AG10803 (cell line): ENCODE measurements at places on chromosomes 13 and 19.
A peak's percentile ranks its signal among the peaks of the same experiment; 100 is the strongest.

DNA sequence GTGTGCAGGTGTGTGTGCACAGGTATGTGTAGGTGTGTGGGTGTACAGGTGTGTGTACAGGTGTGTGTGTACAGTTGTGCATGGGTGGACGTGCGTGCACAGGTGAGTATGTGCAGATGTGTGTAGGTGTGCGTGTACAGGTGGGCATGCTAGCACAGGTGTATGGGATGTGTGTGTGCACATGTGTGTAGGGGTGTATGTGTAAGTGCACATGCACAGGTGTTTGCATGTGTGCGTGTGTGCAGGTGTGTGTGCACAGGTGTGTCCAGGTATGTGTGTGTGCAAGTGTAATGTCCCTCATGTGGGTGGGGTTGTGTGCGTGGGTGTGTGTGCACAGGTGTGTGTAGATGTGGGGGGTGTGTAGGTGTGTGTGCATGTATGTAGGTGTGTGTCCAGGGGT, 27.5 kb upstream of the TFDP1 start:
- DNase-seq = no peak

- DNase-seq = no peak
Measured at GRCh38 chr13:21121616-21122015, 54.7 kb downstream of the SKA3 start.

GRCh38 chr13:74978591-74978990, 503.4 kb downstream of the TBC1D4 start:
- no peak for DNase-seq

- no peak for DNase-seq
Measured at GRCh38 chr13:34738254-34738992, 203.6 kb upstream of the NBEA start.

DNA sequence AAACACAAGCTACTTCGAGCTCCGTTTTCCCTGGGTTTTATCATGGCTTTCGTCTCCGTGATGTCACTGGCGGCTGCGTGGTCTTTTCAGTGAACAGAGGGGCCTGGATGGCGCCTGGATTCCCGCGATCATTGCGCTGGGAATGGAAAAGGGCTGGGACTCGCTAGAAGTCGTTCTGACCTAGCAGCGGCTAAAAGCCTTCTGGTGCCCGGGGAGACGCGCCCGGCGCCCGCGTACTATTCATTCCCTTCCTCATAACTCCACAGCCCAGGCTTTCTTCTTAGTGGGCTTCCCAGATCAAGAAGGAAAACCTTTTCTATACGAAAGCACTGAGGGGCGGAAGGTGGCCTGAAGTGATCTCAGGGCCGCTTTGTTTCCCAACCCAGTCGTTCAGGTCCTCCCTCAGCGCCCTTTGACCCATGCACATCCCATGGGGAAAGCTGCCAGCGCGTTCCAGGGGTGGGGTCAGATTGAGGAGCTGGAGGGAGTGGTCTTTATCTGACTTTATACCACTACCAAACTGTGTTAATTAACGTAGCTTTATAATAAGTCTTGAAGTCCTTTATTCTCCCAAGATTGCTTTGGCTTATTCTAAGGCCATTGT, 96.6 kb downstream of the ELF1 start:
- DNase-seq = no peak

DNA sequence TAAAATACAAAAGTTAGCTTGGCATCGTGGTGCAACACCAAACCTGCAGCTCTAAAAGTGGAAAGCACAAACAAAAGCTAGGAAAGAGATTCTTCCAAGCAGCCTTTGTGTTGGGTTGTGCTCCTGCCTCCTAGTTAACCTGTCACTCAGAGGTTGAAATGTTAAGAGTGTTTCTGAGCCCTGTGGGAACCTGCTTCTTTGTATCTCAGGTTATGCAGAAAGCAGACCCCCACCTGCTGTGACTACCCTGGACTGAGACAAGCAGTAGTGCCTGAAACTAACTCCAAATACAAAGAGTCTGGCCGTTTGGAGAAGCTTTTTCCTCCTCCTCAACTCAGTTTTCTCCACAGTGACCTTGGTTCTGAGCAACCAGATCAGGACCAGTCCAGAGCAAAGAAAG, 158.4 kb upstream of the CSNK1A1L start:
- DNase-seq = no peak

GRCh38 chr13:43783820-43784219, 3.0 kb downstream of the ENOX1 start:
- peak; percentile 61 for DNase-seq

GRCh38 chr13:75513271-75513670, 24.4 kb downstream of the COMMD6 start:
- DNase-seq = no peak

- peak; percentile 67 for DNase-seq
Measured at GRCh38 chr13:36736119-36736726, 62.4 kb downstream of the SERTM1 start.

- no peak for DNase-seq
Measured at GRCh38 chr13:41017159-41017558, 2.0 kb downstream of the ELF1 start.

- no peak for DNase-seq
Measured at GRCh38 chr19:18852648-18853047, 20.9 kb downstream of the UPF1 start.

GRCh38 chr19:32976223-32976805, 4.3 kb downstream of the FAAP24 start:
- peak; percentile 55 for DNase-seq

DNA sequence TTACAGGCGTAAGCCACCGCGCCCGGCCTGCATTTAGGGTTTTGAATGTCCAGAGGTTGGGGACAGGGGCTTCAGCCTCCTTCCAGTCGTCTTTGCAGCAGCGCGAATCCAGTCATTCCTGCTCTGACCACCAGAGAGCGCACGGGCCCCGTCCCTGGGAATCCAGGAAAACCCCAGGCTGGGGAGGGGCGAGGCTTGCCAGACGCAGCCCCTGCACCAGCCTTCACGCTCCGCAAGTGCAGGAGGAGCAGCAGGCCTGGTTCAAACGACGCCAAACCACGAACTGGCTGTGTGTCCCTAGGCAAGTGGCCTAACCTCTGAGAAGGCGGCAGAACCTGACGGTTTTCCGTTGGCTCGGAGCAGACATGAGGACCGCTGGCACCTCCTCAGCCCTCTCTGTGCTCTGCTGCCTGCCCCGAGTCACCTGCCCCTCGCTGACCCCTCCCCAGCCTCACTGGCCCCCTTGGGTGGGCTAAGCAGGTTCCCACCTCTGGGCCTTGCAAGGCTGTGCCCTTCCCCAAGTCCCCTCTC, 2.0 kb upstream of the RNF126 start:
- peak; percentile 62 for DNase-seq

GRCh38 chr13:30742901-30743300, 7.6 kb downstream of the ALOX5AP start:
- DNase-seq = no peak

DNA sequence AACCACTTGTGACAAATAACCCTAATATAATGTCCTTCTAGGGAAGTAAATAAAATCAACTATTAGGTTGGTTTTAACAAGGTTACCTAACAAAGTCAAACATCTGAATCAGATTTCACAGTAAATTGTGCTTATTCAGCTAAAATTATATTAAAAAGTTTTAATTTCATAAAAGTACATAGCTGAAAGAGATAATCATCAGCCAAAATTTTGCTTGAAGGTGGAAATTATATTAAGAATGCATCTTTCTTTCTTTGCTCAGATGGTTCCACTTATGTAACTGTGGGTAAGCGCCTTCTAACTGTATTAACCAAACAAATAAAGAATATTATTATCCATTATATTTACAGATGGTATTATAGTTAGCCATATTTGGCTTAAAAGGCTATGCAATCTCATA, 2840.3 kb upstream of the PCDH20 start:
- no peak for DNase-seq

DNA sequence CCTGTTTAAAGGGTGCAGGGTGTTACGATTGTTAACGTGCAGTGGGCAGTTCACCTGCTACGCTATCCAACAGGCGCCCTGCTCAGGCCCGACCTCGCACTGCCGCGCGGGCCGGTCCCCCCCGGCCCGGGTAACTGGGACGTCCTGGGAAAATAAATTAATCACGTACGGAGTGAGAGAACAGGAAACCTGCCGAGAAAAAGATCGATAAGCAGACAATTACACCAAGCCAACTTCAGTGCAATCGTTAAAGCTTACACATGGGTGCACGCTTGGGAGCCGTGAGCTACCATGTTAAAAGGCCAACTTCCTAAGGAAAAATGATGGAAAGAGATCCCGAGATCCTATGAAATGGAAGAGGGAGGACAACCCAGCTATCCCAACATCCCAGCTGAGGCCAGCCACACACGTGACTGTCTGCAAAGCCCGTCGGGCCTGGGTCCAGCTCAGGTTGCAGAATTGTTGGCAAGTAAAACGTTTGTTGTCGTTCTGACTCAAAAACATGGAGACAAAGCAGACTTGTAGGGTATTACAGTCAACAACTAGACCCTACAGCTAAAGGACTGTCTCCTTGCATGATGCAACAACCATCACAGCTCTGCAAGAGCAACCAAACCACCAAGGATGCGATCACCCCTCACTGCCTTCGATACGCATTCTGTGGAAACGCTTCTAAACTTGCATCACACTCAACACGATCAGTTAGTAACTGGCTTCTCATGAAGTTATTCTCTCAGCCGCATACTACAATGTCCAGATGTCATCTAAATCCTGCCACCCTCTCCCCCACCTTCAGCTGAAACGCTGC, 741 bp upstream of the TUBGCP3 start:
- no peak for DNase-seq

DNA sequence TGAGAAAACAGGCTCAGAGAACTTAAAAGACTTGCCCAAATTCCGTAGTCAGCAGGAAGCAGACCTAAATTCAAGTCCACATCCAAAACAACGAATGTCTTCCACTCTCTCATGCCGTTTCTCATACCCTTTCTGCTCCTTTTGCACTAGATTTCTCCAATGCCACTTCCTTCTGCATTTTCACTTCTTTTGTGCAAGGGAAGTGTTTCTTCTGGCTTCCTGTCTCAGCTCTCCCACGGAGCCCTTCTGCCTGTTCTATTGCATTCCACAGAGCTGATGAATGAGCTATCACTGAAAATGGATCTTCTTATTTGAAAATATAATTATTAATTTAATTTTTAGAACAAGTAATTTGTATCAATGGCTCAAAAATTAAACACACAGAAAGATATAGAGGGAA, 56.1 kb upstream of the STK24 start:
- no peak for DNase-seq

GRCh38 chr19:35858311-35858710, 1.6 kb downstream of the KIRREL2 start:
- DNase-seq = no peak

GRCh38 chr19:53780506-53780905, 43.6 kb downstream of the NLRP12 start:
- DNase-seq = no peak

- DNase-seq = no peak
Measured at GRCh38 chr13:72221276-72221962, 354.4 kb upstream of the DACH1 start.

DNA sequence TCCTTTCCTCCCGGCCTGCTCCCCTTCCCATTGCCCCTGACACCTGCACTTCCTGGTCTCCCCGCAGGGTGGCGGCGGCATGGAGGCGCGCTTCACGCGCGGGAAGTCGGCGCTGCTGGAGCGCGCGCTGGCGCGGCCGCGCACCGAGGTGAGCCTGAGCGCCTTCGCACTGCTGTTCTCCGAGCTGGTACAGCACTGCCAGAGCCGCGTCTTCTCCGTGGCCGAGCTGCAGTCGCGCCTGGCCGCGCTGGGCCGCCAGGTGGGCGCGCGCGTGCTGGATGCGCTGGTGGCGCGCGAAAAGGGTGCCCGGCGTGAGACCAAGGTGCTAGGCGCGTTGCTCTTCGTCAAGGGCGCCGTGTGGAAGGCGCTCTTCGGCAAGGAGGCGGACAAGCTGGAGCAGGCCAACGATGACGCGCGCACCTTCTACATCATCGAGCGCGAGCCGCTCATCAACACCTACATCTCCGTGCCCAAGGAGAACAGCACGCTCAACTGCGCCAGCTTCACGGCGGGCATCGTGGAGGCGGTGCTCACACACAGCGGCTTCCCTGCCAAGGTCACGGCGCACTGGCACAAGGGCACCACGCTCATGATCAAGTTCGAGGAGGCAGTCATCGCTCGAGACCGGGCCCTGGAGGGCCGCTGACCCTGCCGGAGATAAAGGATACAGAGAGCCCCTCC, 1.7 kb downstream of the TRAPPC5 start:
- no peak for DNase-seq
